ENCODE measurements at places on chromosomes 4 and X.

DNA sequence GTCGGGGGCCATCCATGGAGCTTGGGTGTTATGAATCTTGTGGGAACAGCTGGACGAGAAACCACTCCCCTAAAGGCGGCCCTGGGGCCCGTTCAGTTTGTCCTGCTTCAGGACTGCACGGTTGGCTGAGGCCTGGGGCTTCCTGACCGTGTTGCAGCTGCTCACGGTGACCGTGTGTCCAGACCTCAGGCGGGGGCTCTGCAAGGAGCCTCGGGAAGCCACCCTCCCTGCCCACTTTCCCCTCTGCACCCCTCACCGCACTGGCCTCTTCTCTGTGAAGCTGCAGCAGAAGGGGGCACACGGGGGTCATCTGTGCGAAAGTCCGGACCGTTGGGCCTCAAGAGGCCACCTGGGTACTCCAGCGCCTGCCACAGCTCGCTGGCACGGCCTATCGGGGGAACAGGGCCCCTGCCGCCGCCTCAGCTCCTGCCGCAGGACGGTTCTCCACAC is 29.4 kb downstream of the UVSSA start:
- DNase-seq: no peak

DNA sequence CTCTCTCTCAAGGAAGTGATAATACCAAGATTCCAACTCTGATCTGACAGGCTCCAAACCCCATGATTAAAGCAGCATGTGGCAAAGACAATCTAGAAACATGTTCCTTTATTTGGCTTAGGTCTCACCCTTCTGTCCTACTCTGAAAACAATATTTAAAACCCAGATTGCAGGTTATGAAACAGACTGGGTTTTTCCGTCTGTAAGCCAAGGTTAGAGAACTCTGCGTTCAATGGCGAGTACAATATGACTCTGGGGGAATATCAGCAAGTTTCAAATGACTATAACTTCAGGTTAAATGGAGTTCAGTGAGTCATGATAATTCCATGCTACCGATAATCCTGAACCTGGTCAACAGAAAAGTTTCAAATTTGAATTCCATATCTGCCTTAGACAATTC is 50.8 kb downstream of the ANAPC10 start:
- no peak for DNase-seq

DNA sequence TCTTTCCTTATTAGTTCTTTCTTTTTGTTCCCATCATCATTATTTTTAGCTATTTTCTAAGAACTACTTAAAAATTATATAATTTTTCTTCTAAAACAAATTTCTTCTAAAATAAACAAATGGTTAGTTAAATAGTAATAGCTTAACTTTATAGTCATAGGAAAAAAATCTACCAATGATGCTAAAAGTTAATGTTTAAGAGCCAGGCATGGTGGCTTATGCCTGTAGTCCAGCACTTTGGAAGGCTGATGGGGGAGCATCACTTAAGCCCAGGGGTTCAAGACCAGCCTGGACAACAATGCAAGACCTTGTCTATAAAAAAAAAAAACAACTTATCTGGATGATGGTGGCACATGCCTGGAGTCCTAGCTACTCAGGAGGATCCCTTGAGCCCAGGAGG is 127.1 kb upstream of the ANXA3 start:
- DNase-seq: no peak

DNA sequence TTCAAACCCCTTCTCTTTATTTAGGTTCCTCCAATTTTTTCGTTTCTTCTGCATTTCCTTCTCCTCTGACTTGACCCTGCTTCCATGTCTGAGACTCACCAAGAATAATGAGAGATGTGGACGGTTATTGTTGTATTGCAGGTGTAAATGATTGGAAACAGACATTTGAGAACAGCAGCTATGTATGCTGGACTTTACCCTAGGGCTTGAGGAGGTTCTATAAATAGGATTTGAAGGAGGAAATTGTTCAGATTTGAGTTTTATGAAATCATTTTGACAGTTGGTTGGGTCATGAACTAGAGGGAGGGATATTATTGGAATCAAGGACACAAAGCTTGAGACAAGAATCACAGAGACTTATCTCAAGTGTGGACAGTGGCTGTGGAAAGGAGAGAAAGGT is 614.6 kb upstream of the CPEB2 start:
- no peak for DNase-seq

DNA sequence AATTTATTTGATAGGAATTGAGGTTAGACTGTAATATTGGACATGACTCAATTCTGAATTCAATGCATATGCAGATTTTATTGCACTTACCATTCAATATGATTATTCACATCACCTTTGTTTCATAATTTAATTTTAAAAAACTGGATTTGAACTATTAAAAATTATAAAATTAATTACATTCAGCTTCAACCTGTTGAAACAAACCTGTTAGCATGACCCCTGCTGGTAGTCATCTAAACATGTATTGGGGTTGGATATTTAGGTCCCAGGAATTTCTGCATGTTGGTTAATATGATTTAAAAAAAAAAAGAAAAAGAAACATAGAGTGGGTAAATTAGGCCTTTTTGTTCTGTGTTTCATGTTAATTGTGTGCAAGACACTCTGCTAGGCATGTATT is 85.9 kb downstream of the ARSJ start:
- no peak for DNase-seq

- DNase-seq: no peak
These were observed 518.6 kb downstream of the RPA4 start for GRCh38 chrX:97402333-97402732.

GRCh38 chrX:154044091-154044490 is 24.4 kb upstream of the IRAK1 start:
- no peak for DNase-seq

GRCh38 chr4:102629673-102630072 is 128.5 kb downstream of the NFKB1 start:
- no peak for DNase-seq

GRCh38 chrX:115616943-115617563 is 56.1 kb downstream of the PLS3 start:
- no peak for DNase-seq

DNA sequence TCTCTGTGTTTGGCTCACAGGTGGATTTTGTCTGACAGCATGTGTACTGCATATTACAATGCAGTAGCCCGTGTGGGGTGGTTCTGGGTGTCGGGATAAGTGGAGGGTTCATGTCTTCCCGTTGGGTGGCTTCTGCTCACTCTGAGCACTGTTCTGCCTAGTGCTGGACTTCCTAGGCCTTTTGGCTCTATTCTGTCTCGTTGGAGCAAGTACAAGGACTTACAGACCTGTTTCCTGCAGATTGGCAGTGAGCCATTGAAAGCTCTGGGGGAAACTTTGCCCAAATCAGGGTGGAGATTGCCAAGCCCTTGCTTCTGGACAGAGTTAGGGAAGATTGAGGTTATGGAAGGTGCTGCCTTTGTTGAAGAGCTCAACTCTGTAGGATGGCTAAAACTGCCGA is 91.1 kb upstream of the SLC4A4 start:
- no peak for DNase-seq

GRCh38 chrX:27815209-27815608 is 7.4 kb downstream of the MAGEB10 start:
- no peak for DNase-seq

DNA sequence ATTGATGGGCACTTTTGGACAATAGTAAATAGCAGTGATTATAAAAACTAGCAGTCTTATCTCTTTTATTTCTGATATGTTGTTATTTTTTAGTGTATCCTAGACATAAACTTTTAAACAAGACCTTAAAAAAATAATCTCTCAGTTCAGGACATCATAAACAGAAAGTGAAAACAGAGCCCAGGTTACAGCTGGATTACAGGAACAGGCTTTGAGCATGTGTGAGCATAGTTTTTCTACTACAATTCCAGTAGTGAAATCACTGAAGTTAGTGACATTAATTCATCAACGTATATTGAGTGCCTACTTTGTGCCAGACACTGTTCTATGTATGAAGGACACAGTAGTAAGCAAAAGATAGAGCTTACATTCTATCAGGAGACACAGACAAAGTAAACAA is 16.9 kb downstream of the TRIM75 start:
- no peak for DNase-seq

DNA sequence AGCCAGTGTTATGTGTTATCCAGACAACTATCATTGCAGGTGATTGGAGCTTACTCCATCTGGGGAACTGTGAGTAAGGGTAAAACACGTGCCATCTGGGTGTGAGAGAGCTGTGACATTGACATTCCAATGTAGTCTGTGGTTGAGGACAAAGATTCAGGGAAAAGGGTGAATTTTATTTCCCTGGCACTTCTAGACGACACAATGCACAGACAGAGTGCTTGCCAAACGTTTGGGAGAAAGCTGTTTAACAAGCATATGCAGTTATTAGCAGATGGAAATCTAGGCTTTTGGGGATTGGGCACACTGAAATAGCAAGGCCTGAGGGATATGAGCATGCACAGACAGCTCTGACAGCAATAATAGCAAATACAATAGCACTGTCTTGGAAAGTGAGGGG is 21.3 kb upstream of the CTSO start:
- DNase-seq: no peak

DNA sequence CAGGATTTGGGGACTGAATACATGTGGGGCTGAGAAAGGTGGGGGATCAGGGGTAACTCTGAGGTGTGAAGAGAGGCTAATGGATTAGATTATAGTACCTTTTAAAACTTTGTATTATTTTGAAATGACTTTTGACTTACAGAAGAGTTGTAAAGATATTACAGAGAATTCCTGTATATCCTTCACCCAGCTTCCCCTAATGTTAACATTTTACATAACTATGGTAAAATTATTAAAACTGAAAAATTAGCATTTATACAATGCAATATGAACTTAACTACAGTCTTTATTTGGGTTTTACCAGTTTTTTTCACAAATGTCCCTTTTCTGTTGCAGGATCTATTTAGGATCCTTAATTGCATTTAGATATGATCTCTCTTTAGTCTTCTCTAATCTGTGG is 57.4 kb downstream of the TMEM164 start:
- no peak for DNase-seq

- no peak for DNase-seq
These were observed 126.9 kb downstream of the MFAP3L start for GRCh38 chr4:169899295-169899694.

GRCh38 chrX:71612256-71612655 is 6.1 kb downstream of the CXCR3 start:
- DNase-seq: no peak

DNA sequence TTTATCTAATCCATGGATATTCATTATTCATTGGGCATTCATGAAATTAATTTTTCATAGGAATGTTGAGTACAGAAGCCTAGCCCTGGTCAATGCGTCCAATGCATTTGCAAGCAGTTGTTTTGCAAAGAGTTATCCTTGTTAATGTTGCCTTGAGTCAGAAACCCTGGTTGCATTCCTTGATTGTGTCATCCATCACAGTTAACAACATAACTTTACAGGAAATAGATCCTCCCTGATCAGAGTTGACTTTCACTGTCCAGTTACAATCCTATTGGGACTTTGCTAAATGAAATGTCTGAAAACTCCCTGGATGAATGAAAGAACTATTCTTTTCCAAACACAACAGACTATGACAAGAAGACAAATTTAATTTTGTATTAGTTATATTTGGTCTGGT is 924.3 kb upstream of the SLIT2 start:
- no peak for DNase-seq

- DNase-seq: no peak
These were observed 4.2 kb upstream of the PYURF start for GRCh38 chr4:88527787-88528186.

DNA sequence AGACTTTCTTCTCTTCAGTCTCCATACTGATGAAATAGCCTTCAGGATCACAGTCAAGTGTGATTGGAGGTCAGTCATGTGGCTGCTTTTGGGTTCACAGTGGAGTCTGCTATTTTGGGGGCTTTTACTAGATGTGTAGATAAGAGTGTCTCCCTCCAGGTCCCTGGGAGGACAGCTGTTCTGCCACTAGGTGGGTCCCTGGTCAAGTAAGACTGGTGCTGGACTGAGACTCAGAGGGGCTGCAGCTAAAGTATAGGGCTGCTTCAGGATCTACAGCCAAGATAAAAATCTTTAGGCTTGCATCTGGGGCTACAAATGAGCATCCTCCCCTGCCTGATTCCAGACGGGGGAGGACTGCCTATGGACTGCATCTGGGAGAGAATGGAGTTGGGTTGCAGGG is 200.7 kb upstream of the ANKRD50 start:
- no peak for DNase-seq

DNA sequence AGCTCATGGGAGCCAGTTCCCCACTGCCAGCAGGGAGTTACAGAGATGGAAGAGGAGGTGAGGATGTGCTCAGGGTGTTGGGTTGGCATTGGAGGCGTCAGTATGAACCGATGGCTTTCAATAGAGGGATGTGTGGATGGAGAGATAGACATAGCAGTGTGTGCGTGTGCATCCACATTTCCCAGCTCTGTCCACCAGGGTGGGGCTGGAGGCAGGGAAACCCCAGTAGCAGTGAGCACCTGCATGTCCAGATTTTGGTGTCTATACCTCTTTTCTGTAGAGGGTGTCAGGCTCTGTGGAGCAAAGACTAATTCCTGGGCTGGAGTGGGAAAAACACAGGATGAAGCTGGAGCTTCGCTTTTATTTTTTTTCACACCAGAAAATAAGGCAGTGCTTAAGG is 37.2 kb upstream of the HGFAC start:
- DNase-seq: no peak

GRCh38 chr4:98446499-98447375 is 185.6 kb downstream of the RAP1GDS1 start:
- no peak for DNase-seq

DNA sequence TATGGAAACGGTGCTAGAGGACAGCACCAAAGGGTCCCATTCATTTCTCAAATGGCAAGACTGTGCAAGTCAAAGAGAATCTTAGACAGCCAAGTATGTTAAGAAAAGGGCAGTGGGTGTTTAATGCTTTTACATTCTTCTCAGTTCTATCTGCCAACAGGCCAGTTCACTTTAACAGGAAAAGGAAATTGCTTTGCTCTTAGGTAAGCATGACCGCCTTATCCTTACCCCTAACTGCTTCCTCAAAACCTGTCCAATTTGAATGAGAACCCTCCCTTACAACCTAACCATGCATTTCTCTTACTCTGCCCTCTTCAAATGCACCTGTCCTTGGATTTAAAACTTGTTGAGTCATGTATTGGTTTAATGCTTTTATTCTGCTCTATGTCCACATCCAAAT is 44.5 kb upstream of the BLTP1 start:
- DNase-seq: no peak
